Transverse colon (tissue), 4 donors: ENCODE measurements at places on chromosomes 4 and X.

GRCh38 chr4:152734015-152734698 lies 45.4 kb downstream of the TIGD4 start:
- H3K27me3 ChIP-seq: no peaks in the 10 kb centered on the region
- no peaks in the 10 kb centered on the region for H3K36me3 ChIP-seq
- H3K27ac ChIP-seq: no peak overlapping the region
- no peak overlapping the region for H3K4me3 ChIP-seq

DNA sequence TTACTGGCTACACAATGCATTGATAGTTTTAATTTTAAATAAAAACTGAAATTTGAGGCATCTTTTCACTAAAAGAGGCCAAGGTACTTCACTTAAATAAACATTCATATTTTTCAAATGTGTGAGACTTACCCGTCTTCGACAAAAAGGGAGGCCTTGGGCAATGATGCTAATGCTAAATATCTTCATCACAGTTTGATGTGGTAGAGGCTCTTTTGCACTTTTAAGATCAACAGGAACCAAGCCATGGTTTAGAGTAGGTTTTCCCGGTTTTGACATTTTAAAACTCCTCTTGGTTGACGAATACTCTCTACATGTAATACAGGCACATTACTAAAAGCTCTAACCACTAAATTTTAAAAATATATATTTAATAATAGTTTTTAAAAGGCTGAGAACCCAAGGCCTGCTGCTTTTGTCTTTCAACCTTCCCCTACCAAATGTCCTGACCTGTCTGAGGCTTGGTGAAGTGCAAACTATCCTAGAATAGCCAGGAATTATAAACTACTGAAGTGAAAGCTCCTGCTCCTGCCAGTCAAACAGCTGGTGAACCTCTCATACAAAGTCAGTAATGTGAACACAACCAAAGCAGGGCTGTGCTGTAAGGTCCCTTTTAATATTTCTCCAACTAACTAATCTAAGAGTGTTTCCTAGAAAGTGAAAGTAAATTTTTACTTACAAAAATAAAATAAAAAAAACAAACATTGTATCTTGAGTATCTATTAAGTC lies 153.7 kb downstream of the FBXW7 start:
- no peak for DNase-seq
- no peaks in the 10 kb centered on the region for H3K4me1 ChIP-seq
- no peaks in the 10 kb centered on the region for H3K27me3 ChIP-seq
- no peak overlapping the region for H3K4me3 ChIP-seq
- H3K27ac ChIP-seq: peak overlapping the region; percentile 20

- H3K4me1 ChIP-seq: no peaks in the 10 kb centered on the region
- H3K27ac ChIP-seq: no peak overlapping the region
- no peak overlapping the region for H3K4me3 ChIP-seq
- no peaks in the 10 kb centered on the region for H3K27me3 ChIP-seq
- no peak for DNase-seq
These were observed 32.0 kb downstream of the SMPX start for GRCh38 chrX:21725916-21726315.

DNA sequence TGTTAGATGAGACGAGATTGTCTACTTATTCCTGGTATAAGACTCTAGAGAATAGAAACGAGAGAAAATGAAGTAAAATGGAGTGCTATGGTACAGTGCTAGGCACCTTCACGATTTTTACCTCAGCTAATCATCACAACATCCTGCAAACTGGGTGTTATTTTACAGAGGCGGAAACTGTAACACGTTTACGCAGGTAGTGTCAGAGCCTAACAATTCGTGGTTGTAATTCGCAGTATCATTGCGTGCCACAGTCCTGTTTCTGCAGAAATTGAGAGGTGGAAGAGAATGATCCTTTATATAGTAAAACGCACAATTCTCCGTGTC lies 383 bp upstream of the TBC1D19 start:
- DNase-seq: no peak
- no peaks in the 10 kb centered on the region for H3K36me3 ChIP-seq

GRCh38 chr4:41455206-41455605 lies 82.8 kb upstream of the LIMCH1 start:
- H3K27me3 ChIP-seq: no peaks in the 10 kb centered on the region
- H3K27ac ChIP-seq: no peak overlapping the region
- no peak for DNase-seq
- H3K4me3 ChIP-seq: no peak overlapping the region
- no peaks in the 10 kb centered on the region for H3K4me1 ChIP-seq

DNA sequence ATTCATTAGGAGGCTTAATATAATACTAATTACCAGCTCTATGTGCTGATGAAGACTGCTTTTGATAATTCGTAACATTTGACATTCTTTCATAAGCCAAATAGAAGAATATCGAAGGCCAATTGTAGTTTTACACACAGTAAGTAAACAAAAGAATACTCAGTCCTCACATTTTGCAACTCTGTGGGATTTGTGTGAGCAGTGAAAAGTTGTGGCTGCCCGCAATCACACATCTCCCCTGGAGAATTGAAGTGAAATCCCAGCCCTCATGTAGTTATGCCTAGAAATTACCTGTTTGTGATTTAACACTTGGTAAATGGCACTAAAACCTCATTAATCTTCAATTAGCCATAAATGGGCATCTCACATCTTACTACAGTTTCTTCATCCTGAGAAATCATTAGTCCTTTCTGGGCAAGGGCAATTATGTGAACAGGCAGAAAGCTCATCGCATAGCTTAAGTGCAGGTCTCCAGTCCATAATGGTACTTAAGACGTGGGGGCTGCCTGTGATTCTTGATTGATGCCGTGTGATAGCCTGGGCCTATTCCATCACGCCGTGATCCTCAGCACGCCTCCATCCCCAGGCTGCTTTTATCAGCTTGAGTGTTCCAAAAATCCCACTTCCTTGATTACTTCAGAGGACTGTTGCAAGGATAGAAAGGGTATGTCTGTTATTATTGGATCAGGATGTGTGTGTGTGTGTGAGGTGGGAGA lies 97.9 kb upstream of the METTL14 start:
- H3K27me3 ChIP-seq: peaks cover 17% of the 10 kb centered on the region
- H3K4me1 ChIP-seq: no peaks in the 10 kb centered on the region
- H3K27ac ChIP-seq: no peak overlapping the region
- no peak for DNase-seq
- H3K36me3 ChIP-seq: no peaks in the 10 kb centered on the region

- H3K27me3 ChIP-seq: no peaks in the 10 kb centered on the region
- H3K36me3 ChIP-seq: no peaks in the 10 kb centered on the region
- DNase-seq: no peak
- no peaks in the 10 kb centered on the region for H3K4me1 ChIP-seq
These were observed 44.5 kb upstream of the PGRMC2 start for GRCh38 chr4:128332081-128332480.

GRCh38 chr4:95637043-95637600 lies 88.3 kb upstream of the UNC5C start:
- no peak for DNase-seq
- H3K4me1 ChIP-seq: no peaks in the 10 kb centered on the region
- no peak overlapping the region for H3K4me3 ChIP-seq
- H3K27me3 ChIP-seq: no peaks in the 10 kb centered on the region
- H3K27ac ChIP-seq: no peak overlapping the region

DNA sequence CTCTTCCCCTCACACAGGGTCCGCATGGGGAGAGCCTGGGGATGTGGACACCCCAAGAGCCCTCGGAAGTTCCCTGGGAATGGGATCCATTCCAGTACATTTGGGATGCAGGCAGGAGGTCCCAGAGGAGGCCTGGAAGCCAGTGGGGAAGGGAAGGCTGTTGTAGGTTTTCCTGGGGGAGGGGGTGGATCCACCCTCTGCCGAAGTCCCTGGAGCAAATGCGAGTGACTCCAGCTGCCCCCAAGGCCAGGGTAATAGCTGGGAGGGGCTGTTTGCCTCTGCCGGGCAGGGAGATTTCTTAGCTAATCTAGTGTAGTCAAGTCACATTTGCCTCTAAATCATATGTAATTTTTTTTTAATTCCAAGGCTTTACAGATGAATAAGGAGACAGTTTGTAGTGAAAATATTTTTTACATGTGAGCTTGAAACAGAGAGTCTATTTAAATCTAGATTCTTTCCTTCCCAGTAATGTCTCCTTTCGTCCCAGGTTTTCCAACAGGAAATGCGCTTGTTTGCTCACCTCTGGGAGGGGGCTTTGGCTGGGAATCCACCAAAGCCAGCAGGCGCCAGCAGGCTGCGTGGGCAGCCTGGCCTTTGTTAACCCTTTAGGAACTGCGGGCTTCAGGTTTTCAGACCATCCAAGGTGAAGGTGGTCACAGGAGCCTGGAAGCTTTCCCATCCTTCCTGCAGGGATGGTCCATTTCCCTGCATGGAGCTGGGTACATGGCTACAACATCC lies 26.8 kb downstream of the SH3TC1 start:
- no peak overlapping the region for H3K4me3 ChIP-seq
- no peaks in the 10 kb centered on the region for H3K36me3 ChIP-seq
- no peak overlapping the region for H3K27ac ChIP-seq

DNA sequence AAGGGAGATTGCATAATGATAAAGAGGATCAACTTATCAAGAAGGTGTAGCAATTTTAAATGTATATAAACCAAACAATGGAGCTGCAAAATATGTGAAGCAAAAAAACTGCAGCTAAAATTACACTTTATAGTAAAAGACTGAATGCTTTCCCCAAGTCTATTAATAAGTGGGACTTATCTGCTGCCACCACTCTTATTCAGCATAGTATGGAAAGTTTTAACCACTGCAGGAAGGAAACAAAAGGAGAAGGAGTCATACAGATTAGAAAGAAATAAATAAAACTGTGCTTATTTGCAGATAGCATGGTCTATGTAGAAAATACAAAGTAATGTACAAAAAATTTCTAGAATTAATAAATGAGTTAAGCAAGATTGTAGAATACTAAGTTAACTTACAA lies 94.1 kb upstream of the GK2 start:
- no peaks in the 10 kb centered on the region for H3K4me1 ChIP-seq
- H3K27ac ChIP-seq: no peak overlapping the region
- DNase-seq: no peak
- H3K36me3 ChIP-seq: no peaks in the 10 kb centered on the region

DNA sequence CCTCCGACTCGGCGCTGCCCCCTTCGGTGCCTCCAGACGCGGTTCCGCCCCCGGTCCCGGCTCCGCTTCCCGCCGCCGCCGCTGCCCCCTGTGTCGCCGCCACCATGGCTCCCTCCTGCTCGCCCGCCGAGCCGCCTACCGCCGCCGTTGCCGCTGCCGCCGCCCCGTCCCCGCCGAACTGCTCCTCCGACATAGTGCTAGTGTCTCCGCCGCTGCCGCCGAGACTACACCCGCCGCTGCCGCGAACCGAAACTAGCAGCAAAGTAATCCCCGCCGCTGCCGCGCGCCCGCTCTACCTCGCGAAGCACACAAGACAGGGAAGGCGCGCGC lies 340 bp downstream of the HNRNPD start:
- peak overlapping the region; percentile 78 for H3K4me3 ChIP-seq
- H3K27ac ChIP-seq: peak overlapping the region; percentile 97
- DNase-seq: no peak
- no peaks in the 10 kb centered on the region for H3K36me3 ChIP-seq

DNA sequence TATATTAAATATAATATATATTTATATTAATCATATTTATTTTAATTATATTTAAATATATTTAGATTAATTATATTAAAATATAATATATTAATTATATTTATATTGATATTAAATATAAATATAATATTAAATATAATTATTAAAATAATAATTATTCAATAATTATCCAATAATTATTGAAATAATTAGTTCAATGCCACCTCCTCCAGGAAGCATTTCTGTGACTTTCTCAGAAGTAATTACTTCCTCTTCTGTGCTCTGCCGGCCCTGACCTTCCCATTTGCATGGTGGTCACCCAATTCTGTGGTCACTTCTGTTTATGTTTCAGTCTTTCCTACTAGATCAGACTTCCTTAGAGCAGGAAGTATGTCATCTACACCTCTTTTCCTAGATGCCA lies 45.8 kb downstream of the EVC2 start:
- no peaks in the 10 kb centered on the region for H3K27me3 ChIP-seq
- DNase-seq: no peak
- no peaks in the 10 kb centered on the region for H3K36me3 ChIP-seq
- H3K27ac ChIP-seq: no peak overlapping the region
- no peaks in the 10 kb centered on the region for H3K4me1 ChIP-seq

DNA sequence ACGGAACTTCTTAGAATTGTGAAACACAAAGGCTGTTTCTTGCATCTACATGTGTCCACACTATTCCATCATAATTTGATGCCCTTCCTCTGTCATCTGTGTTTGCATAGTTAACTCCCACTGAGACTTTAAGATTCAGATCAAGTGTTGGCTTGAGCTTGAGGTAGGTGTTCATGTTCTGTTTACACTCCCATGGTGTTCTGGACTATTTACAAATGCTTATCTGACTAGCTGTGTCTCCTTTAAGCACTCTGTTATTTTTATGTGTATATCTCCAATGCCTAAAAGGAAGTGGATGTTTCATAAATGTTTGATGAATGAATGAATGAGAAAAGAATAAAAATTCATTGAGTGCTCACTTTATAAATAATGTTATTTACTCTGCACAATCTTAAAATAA lies 622.7 kb downstream of the RAB28 start:
- no peak for DNase-seq
- H3K27ac ChIP-seq: no peak overlapping the region
- no peaks in the 10 kb centered on the region for H3K36me3 ChIP-seq
- no peak overlapping the region for H3K4me3 ChIP-seq
- H3K27me3 ChIP-seq: no peaks in the 10 kb centered on the region

- no peak overlapping the region for H3K4me3 ChIP-seq
- H3K36me3 ChIP-seq: no peaks in the 10 kb centered on the region
- H3K27me3 ChIP-seq: peaks cover under 1% of the 10 kb centered on the region
- peak overlapping the region; percentile 5 for H3K27ac ChIP-seq
- peaks cover 11% of the 10 kb centered on the region for H3K4me1 ChIP-seq
- no peak for DNase-seq
These were observed 9.3 kb downstream of the SORCS2 start for GRCh38 chr4:7201420-7202305.

GRCh38 chr4:161208564-161208963 lies 955.2 kb downstream of the FSTL5 start:
- no peaks in the 10 kb centered on the region for H3K36me3 ChIP-seq
- no peak overlapping the region for H3K27ac ChIP-seq
- DNase-seq: no peak
- H3K4me3 ChIP-seq: no peak overlapping the region
- H3K27me3 ChIP-seq: no peaks in the 10 kb centered on the region

DNA sequence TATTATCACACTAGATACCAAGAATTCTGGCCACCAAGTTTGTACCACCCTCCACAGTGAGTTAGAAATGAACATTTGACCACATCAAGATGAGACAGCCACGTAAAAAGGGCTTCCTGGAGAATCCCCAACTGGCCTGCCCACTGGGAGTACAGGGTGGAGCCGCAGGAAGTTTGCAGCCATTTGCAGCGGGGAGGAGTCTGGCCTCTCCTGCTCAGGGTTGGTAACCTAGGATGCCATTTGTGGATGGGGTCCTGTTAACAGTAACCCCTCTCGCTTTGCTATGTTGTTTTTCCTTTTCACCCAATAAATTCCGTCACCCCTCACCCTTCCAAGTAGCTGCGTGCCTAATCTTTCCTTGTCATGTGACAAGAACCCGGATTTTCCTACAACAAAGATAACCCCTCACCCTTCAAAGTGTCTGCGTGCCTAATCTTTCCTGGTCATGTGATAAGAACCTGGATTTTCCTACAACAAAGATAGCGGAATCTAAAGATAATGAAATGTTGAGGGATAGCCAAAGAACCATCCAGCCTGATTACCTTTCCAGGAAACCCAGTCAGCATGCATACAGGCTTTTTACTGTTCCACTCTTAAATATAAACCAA lies 245.4 kb downstream of the NAF1 start:
- H3K4me3 ChIP-seq: no peak overlapping the region
- H3K27ac ChIP-seq: no peak overlapping the region
- no peaks in the 10 kb centered on the region for H3K36me3 ChIP-seq
